ENCODE measurements at places on chromosomes 6 and 20.

DNA sequence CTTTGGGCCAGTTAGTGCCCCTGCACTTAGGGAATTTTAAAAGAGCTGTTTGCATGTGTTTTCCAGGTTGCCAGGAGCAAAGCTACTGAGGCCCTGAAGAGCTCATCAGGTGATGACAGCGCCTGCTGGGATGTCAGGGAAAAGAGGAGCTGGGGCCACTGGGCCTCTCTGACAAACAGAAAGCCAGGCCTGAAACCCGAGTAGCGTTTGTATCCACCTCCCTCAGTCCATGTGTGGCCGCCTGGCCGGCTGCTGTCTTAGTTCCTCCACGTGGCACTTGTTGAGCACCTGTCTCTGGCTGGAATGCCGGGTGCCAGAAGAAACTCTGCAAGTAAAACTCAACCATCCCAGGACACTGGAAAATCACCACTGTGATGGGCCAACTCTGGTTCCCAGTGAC lies 601.2 kb downstream of the CDH26 start:
- DNase-seq, result no peak

DNA sequence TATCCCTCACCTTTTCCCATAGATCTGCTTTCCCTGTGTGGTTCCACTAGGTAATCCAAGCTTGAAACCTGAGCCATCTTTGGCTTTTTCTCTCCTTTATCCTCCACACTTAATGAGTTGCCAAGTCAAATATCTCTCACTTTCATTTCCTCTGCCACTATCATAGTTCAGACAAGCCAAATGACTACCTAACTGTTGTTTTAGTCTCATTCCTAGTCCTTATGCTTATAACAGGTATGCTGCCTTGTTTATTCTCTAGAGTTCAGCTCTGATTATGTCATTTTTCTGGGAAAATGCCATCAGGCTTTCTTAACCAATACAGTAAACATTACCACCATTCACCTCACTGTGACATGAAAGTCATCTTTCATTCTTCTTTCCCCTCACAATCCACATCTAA lies 6.5 kb downstream of the EFHC1 start:
- DNase-seq, result no peak

- no peak for DNase-seq
Measured at GRCh38 chr20:40449974-40450616, 238.9 kb downstream of the MAFB start.

GRCh38 chr6:105753620-105754211 lies 332.4 kb upstream of the PRDM1 start:
- no peak for DNase-seq

DNA sequence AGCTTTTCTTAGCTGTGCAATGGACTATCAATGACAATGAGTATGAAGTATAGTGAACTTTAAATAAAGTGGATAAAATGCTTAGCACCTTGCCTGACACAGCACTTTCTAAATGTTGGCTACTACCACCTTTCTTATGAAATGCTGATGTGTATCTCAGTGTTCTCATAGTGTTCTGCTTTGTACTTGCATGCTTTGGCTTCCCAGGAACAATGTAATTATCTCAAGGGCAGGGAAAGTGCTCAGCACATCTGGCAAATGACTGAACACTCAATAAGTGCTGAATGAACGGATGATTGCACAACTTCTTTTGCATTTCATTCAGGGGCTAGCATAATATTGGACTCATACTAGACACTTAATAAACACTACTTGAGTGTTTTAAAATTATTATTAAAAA lies 28.2 kb upstream of the NOX3 start:
- DNase-seq, result no peak

- DNase-seq, result no peak
Measured at GRCh38 chr6:36139991-36140710, 9.8 kb downstream of the MAPK13 start.
